ENCODE measurements at places on chromosomes 1 and 21. TPM values are rescaled to one million over a fixed set of nuclear protein-coding genes. Genes with fewer than 3 reads are reported as not detected.

DNA sequence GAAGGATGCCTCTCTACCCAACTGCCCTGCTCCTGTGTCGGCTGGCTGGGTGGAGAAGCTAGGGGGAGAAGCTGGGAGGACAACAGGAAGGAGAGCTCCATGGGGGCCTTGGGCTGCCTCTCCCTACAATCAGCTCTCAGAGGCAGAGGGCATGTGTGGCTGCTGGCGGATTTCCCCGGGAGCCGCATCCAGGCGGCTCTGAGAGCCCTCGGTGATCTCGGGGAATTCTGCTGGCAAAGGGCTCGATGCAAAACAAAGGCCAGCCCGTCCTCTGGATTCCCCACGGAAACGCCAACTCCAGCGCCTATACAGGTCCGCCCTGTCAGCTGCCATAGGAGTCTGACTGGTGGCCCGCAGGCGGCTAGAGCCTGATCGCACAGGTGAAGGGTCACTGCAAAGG lies 26.4 kb upstream of the EVA1B start:
- no peak for DNase-seq
- no peak overlapping the region for H3K27ac ChIP-seq
- peaks cover 32% of the 10 kb centered on the region for H3K36me3 ChIP-seq
- no peaks in the 10 kb centered on the region for H3K27me3 ChIP-seq
- peaks cover 21% of the 10 kb centered on the region for H3K4me1 ChIP-seq

GRCh38 chr1:221053889-221054288 lies 174.6 kb downstream of the HLX start:
- no peak overlapping the region for H3K4me3 ChIP-seq
- H3K27ac ChIP-seq, result no peak overlapping the region
- H3K27me3 ChIP-seq, result no peaks in the 10 kb centered on the region
- no peaks in the 10 kb centered on the region for H3K36me3 ChIP-seq
- H3K4me1 ChIP-seq, result no peaks in the 10 kb centered on the region
- DNase-seq, result no peak

- peak within 1 kb of the TSS; percentile 65 for H3K4me3 ChIP-seq
- peak within 1 kb of the TSS; percentile 33 for H3K27ac ChIP-seq
- H3K27me3 ChIP-seq, result peaks cover 25% of the 10 kb centered on the region
- DNase-seq, result peak; percentile 79
Observed at GRCh38 chr1:197902454-197903195, at the start of gene C1orf53. TSS of gene C1orf53 (plus strand) at chr1:197902630. CDS start at chr1:197902650, 20 bp downstream.

FCRL1 gene
- total RNA-seq, result not detected

RNPC3 gene
- total RNA-seq, result 14.9 TPM

DNA sequence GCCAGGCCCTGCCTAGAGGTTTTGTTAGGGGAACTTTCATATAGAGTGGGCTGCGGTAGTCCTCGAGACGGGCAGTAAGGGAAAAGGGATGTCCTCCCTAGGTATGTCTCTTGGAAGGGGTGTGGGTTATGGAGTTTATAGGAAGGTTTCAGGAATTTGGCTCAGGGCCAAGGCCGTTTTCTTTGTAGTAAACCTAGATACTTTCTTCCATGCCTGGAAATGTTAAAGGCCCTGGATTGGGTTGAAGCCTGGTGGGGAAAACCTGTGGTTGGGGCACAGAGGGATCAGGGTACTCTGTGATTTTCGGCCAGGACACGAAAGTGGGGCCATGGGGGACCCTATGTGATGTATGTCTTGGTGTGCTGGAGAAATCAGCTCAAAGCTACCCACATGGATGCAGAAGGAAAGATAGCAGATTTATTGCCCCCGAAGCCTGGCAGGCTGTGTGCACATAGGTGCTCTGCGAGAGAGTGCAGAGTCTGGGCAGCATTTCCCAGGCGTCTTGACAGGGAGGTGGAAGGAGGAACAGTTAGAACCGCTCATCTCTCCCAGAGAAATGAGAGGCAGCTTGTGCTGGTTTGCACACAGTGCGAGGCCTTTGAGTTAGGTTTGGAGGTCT lies 1.7 kb downstream of the SNAP47 start:
- peaks cover 9% of the 10 kb centered on the region for H3K36me3 ChIP-seq
- no peak for DNase-seq
- no peak overlapping the region for H3K27ac ChIP-seq
- no peak overlapping the region for H3K4me3 ChIP-seq
- no peaks in the 10 kb centered on the region for H3K27me3 ChIP-seq

KCNK2 gene
- total RNA-seq, result not detected

DNA sequence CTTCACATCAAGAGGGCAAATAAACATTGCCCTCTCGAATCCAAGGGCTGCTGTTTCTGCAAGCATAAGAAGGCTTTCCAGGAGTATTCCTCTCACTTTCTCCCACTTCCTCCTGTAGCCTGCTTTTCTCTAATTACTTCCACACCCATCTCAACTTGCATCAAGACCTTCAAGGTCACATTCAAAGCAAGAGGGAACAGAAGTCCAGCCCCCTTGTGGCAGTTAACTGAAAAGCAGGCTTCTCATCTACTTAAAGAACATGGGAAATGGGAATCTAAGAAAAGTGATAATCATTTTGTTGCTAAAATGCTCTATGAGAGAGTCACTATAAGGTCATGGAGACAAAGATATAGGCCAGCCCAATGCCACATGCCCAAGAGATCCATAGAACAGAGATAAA lies 874.4 kb downstream of the KCNT2 start:
- no peaks in the 10 kb centered on the region for H3K4me1 ChIP-seq
- H3K36me3 ChIP-seq, result no peaks in the 10 kb centered on the region
- H3K27me3 ChIP-seq, result no peaks in the 10 kb centered on the region
- H3K4me3 ChIP-seq, result no peak overlapping the region
- no peak overlapping the region for H3K27ac ChIP-seq

GRCh38 chr1:232183266-232183800 lies 446.6 kb downstream of the SIPA1L2 start:
- no peaks in the 10 kb centered on the region for H3K27me3 ChIP-seq
- no peaks in the 10 kb centered on the region for H3K4me1 ChIP-seq
- no peak for DNase-seq
- no peak overlapping the region for H3K4me3 ChIP-seq
- no peak overlapping the region for H3K27ac ChIP-seq

DNA sequence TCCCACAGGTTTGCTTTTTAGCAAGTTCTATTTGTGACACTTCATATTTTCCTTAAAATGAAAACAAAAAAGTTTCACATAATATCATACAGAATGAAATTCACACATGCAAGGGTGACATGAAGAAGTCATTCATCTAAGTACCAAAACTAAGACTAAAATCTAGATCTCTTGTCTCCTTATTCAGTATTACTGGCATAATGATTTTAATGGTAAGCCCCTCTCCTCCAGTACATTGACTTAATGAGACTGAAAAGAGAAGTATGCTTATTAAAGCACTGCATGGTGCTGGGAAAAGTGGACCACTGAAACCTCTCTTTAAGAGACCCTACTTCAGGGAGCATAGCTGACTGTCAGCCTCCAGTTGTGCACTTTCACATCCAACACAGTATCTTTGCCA lies 99.5 kb downstream of the NEGR1 start:
- H3K4me1 ChIP-seq, result no peaks in the 10 kb centered on the region
- no peak for DNase-seq
- H3K36me3 ChIP-seq, result no peaks in the 10 kb centered on the region
- no peak overlapping the region for H3K4me3 ChIP-seq
- H3K27me3 ChIP-seq, result no peaks in the 10 kb centered on the region
- no peak overlapping the region for H3K27ac ChIP-seq

- H3K27ac ChIP-seq, result no peak overlapping the region
- no peaks in the 10 kb centered on the region for H3K4me1 ChIP-seq
- no peak overlapping the region for H3K4me3 ChIP-seq
- no peaks in the 10 kb centered on the region for H3K36me3 ChIP-seq
- no peaks in the 10 kb centered on the region for H3K27me3 ChIP-seq
- no peak for DNase-seq
Observed at GRCh38 chr1:78483903-78484302, 6.9 kb upstream of the PTGFR start.

DNA sequence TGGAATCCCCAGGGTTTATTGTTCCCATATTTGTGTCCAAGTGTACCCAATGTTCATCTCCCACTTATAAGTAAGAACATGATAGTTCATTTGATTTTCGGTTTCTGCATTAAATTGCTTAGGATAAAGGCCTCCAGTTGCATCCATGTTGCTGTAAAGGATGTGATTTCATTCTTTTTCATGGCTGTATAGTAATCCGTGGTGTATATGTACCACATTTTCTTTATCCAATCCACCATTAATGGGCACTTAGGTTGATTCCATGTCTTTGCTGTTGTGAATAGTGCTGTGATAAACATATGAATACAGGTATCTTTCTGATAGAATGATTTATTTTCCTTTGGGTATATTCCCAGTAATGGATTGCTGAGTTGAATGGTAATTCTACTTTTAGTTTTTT lies 20.0 kb upstream of the BATF3 start:
- no peaks in the 10 kb centered on the region for H3K36me3 ChIP-seq
- no peaks in the 10 kb centered on the region for H3K27me3 ChIP-seq
- H3K4me3 ChIP-seq, result no peak overlapping the region
- no peak overlapping the region for H3K27ac ChIP-seq
- DNase-seq, result no peak
- H3K4me1 ChIP-seq, result no peaks in the 10 kb centered on the region
